ENCODE measurements at places on chromosomes 7 and 10. TPM values are rescaled to one million over a fixed set of nuclear protein-coding genes. Genes with fewer than 3 reads are reported as not detected.

DNA sequence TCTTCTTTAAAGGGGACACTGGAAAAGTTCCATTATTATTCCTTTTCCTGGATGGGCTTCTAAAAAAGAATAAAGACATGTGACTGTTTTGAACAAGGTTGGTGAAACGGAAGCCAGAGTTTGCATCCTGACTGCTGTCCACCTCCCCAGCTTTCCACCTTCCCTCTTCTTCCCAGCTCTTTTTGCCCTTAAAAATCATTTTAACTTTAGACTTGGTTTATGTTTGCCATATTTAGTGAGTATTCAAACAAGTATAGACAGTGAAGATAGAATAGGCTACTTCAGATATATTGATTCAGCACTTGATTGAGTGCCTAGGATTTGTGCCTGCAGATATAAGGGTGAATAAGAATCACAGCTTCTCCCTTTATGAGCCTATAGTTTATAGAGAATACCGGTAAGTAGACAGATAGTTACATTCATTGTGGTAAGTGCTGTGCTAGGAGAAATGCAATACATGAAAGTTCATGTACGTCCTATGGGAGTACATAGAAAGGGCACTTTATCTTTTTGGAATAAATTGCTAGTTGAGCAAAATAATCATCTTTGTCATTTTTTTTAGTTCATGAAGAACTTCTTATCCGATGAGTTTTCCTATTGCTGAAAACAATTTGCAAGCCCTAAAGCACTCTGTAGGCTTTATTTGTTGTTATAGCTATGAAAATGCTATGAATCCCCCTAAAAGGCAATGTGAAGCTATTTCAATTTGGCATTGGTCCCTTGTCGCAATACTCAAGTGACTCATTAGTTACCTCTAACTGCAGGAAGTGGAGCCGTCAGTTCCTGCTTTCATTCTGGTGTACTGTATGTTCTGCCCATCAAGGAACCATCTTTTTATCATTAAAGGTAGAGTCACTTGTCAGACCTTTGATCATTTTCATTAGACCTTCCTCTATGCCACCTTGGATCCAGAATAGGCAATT is 57.2 kb upstream of the STRIP2 start:
- no peak for DNase-seq

DNA sequence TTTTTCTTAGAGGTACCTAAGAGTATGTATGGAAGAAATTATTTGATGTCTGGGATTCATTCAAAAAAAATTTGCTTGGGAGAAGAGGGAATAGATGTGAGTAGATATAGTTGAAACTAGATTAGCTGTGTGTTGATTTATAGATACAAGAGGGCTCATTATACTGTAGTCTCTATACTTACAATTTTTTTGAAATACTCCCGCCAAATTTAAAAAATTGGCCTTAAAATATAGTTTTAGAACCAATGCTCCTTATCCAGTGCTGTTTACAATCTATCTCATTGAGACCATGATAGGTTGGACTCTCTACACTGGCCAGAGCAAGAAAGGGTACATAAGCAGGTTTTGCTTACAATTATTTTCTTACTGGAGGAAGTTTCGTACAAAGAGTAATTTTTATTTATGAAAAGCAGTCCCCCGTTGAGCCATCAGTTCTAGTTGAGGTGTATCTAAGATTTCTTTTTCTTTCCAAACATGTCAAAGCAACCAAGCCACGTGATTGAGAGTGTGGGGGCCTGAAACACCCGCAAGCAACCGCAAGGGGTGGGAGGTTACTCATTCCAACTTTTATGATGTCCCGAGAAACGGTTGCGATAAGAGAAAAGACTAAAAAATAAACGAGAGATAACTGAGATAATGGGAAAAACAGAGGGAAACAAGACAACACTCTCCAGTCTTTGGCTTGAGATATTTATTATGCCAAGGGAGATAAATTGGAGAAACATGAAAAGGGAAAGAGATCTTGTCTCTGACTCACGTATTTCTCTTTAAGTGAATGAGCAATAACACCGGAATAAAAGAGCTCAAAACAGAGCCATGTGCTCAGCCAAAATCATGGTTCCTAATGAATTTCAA is 729.2 kb downstream of the LRMDA start:
- DNase-seq = no peak

GRCh38 chr10:103396789-103397087 is 312 bp downstream of the PDCD11 start:
- no peak for DNase-seq

- no peak for DNase-seq
Observed at GRCh38 chr10:25049966-25050365, 33.6 kb downstream of the THNSL1 start.

TMEM26 gene
- not detected for total RNA-seq
